ENCODE measurements at places on chromosomes 4 and X. TPM values are rescaled to one million over a fixed set of nuclear protein-coding genes. Genes with fewer than 3 reads are reported as not detected.

Gene ASB5
- 36.8 TPM for total RNA-seq

Gene PWWP3B
- 6.9 TPM for total RNA-seq

Gene FAM184B
- total RNA-seq: 1.6 TPM

Gene H2BW1
- not detected for total RNA-seq

Gene SPON2
- 49.7 TPM for total RNA-seq

Gene DCX
- 2.7 TPM for total RNA-seq

Gene ATP11C
- total RNA-seq: 24.4 TPM

Gene FAM236B
- total RNA-seq: not detected

Gene VCX3A
- not detected for total RNA-seq

Gene APLN
- 2.8 TPM for total RNA-seq

Gene GAGE12J
- total RNA-seq: not detected

Gene RBM46
- total RNA-seq: not detected

Gene TEX13B
- not detected for total RNA-seq

Gene BRCC3
- 13.1 TPM for total RNA-seq

Gene DAPP1
- total RNA-seq: 4.6 TPM

Gene RPA4
- 2.4 TPM for total RNA-seq

Gene PLXNA3
- 28.7 TPM for total RNA-seq

Gene COL25A1
- total RNA-seq: 27.4 TPM

Gene FOXP3
- 0.23 TPM for total RNA-seq

Gene PPP1R3F
- 8.3 TPM for total RNA-seq

Gene MAML3
- 15.5 TPM for total RNA-seq

Gene CXCL1
- total RNA-seq: 5.9 TPM

Gene GAR1
- 12.8 TPM for total RNA-seq

Gene TFE3
- 27.9 TPM for total RNA-seq

Gene AFF2
- total RNA-seq: 6.1 TPM

Gene CLDN34
- total RNA-seq: 0.23 TPM

Gene NDP
- 5.1 TPM for total RNA-seq

Gene MGAT4D
- not detected for total RNA-seq

Gene SRPX
- 22.0 TPM for total RNA-seq

Gene MTM1
- total RNA-seq: 13.2 TPM

Gene NAP1L2
- total RNA-seq: 2.6 TPM

Gene RIPPLY1
- 1.3 TPM for total RNA-seq

Gene XIAP
- total RNA-seq: 68.0 TPM
